Transverse colon (tissue), 4 donors: ENCODE measurements at places on chromosomes 13 and 19. TPM values are rescaled to one million over a fixed set of nuclear protein-coding genes. Genes with fewer than 3 reads are reported as not detected.

DNA sequence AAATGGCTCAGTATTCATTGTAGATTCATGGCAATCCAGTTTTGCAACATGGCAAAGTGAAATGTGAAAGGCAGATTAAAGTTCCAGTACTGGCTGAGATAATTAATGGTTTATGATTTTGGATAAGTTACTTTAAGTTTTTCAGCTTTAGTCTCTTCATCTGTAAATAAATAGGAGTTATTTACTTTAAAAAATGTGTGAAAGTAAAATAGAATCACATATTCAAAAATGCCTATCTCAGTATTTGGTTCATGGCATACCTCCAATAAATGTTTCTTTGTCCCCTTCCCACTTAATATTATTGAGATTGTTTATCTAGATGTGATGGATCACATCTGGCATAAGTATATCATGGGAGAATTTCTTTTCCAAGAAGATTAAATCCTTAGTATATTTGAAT lies 426.0 kb downstream of the GPC5 start:
- no peaks in the 10 kb centered on the region for H3K36me3 ChIP-seq
- H3K4me1 ChIP-seq, result no peaks in the 10 kb centered on the region
- H3K27ac ChIP-seq, result no peak overlapping the region
- no peak for DNase-seq
- H3K27me3 ChIP-seq, result no peaks in the 10 kb centered on the region
- no peak overlapping the region for H3K4me3 ChIP-seq

DNA sequence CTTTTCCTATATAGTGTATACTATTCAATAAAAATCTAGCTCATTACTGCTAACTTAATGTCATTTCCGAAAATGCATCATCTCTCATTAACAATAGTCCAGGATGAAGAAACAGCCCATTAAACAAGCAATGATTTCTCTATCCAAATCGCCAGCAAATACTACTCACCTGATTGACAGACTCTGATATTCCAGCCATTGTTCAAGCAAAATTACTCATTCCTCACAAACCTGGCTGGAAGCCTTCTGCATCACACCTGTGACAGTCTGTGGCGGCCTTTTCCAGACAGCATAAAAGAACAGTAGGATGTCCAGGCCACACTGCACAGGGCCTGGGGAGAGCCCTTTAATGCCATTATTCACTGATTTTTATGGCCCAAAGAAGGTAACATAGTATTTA lies 115.9 kb downstream of the ABCC4 start:
- DNase-seq, result no peak
- H3K27me3 ChIP-seq, result no peaks in the 10 kb centered on the region
- peaks cover 9% of the 10 kb centered on the region for H3K4me1 ChIP-seq

- DNase-seq, result peak; percentile 92
- H3K27me3 ChIP-seq, result no peaks in the 10 kb centered on the region
- H3K27ac ChIP-seq, result peak overlapping the region; percentile 100
- H3K4me1 ChIP-seq, result peaks cover 44% of the 10 kb centered on the region
- H3K36me3 ChIP-seq, result no peaks in the 10 kb centered on the region
Observed at GRCh38 chr19:58559275-58560006, 1.0 kb upstream of the UBE2M start.

DNA sequence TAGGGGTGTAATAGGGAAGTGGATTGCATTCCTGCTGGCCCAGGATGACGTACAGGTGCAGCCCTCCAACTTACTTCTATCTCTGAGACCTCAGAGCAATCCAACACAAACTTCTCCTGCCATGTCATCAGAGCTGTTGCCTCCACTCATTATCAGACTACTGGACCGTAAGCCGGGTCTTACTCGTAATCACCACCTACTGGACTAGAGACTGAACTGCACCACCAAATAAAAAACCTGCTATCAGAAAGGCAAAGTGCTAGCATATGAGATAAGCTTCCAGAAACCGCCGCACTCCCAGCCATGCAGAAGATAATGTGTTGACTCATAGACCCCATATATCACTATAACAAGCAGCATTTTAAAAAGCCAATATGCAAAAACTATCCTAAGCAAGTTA lies 102.0 kb downstream of the SLITRK1 start:
- no peaks in the 10 kb centered on the region for H3K27me3 ChIP-seq
- no peak for DNase-seq
- H3K4me3 ChIP-seq, result no peak overlapping the region
- H3K27ac ChIP-seq, result no peak overlapping the region

- H3K27me3 ChIP-seq, result no peaks in the 10 kb centered on the region
- peak; percentile 78 for DNase-seq
- H3K27ac ChIP-seq, result peak overlapping the region; percentile 96
Observed at GRCh38 chr19:19034204-19034624, 811 bp downstream of the ARMC6 start.

- no peaks in the 10 kb centered on the region for H3K4me1 ChIP-seq
- H3K36me3 ChIP-seq, result no peaks in the 10 kb centered on the region
- H3K27me3 ChIP-seq, result no peaks in the 10 kb centered on the region
- no peak for DNase-seq
- H3K4me3 ChIP-seq, result no peak overlapping the region
Observed at GRCh38 chr13:71378961-71379905, 487.8 kb downstream of the DACH1 start.

Gene LGALS4
- total RNA-seq, result 3,941 TPM

Gene CGB3
- total RNA-seq, result not detected

- DNase-seq, result no peak
- no peak overlapping the region for H3K4me3 ChIP-seq
- no peak overlapping the region for H3K27ac ChIP-seq
- H3K4me1 ChIP-seq, result no peaks in the 10 kb centered on the region
Observed at GRCh38 chr13:73703606-73704005, 430.6 kb downstream of the KLF12 start.

GRCh38 chr13:49495783-49496762 lies at the start of gene PHF11:
Gene PHF11, plus strand, starts transcription at chr13:49495953. Its CDS starts 49 bp downstream, at chr13:49496002.
- H3K27me3 ChIP-seq, result no peaks in the 10 kb centered on the region
- DNase-seq, result peak; percentile 87
- H3K4me1 ChIP-seq, result peaks cover 9% of the 10 kb centered on the region
- H3K4me3 ChIP-seq, result peak within 1 kb of the TSS; percentile 69

Gene CLDN10
- not detected for total RNA-seq

GRCh38 chr13:73684286-73684685 lies 449.9 kb downstream of the KLF12 start:
- no peaks in the 10 kb centered on the region for H3K27me3 ChIP-seq
- no peaks in the 10 kb centered on the region for H3K36me3 ChIP-seq
- H3K4me1 ChIP-seq, result no peaks in the 10 kb centered on the region
- H3K4me3 ChIP-seq, result no peak overlapping the region

DNA sequence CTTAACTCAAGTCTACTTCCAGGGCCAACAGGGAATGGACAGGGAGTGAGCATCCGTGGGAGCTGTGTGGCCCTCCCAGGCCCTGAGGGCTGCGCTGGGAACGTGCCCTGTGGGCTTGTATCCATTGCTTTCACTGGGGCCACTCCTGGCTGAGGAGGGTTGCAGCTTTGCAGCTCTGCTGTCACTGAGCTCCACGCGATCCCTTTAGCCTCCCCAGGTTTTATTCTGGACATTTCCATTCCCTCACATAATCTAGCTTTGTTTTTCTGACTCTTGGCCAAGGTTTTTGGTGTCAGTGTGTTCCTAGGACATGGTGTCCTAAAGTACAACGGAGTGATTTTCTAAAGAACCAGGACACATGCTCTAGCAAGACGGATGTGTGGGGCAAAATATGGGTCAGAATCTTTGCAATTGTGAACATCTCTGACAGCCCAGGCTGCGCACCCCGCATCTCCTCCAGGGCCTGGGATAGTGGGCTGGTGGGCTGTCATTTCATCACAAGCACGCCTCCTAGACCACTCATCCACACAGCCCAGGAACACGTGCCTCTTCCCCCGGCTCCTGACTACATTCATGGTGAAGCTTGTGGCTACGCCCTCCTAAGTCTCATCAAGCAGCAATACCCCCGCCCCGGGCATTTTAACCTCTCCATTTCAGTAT lies 28.0 kb downstream of the GGACT start:
- no peaks in the 10 kb centered on the region for H3K4me1 ChIP-seq
- DNase-seq, result no peak
- H3K27ac ChIP-seq, result no peak overlapping the region
- no peak overlapping the region for H3K4me3 ChIP-seq

Gene TTYH1
- total RNA-seq, result 7.5 TPM

Gene LMO7
- 173 TPM for total RNA-seq

GRCh38 chr19:2578901-2579677 lies 103.2 kb downstream of the GADD45B start:
- H3K27me3 ChIP-seq, result no peaks in the 10 kb centered on the region
- DNase-seq, result peak; percentile 89
- peaks cover 36% of the 10 kb centered on the region for H3K4me1 ChIP-seq
- peak overlapping the region; percentile 23 for H3K4me3 ChIP-seq
- no peaks in the 10 kb centered on the region for H3K36me3 ChIP-seq

- no peaks in the 10 kb centered on the region for H3K4me1 ChIP-seq
- H3K4me3 ChIP-seq, result no peak overlapping the region
- DNase-seq, result no peak
- no peaks in the 10 kb centered on the region for H3K27me3 ChIP-seq
Observed at GRCh38 chr13:40478775-40479174, 187.7 kb downstream of the FOXO1 start.

- H3K4me3 ChIP-seq, result no peak overlapping the region
- H3K27ac ChIP-seq, result no peak overlapping the region
- no peaks in the 10 kb centered on the region for H3K4me1 ChIP-seq
- DNase-seq, result no peak
- H3K27me3 ChIP-seq, result no peaks in the 10 kb centered on the region
Observed at GRCh38 chr13:30997697-30998096, 65.2 kb downstream of the TEX26 start.

Gene SULT2A1
- total RNA-seq, result 0.32 TPM

DNA sequence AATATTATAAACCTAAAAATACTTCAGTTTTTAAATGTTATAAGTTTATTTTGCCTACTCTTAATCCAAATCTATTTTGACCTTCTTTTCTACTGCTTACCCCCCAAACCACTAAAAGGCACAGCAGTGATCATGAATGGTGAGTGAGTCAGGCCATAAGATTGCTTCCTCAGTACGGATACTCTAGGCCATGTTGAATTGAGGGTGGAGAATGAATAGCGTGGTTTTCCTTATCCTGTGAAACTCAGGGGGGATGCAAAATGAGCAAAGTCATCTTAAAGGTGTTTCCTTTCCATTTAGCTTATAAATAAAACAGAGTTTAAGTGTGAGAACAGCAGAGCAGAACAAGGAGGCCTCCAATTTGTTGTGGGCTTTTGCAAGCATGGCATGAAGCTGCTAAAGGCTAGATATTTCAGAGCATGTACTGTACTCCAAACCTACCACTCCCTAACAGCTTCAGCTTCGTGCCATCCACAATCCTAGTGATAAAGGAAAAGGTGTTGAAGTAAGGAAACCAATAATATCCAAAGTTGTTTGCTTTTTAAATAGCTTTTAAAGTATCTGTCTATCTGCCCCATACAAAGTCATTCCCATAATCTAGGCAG lies 25.0 kb downstream of the SERPINE3 start:
- H3K27ac ChIP-seq, result no peak overlapping the region
- DNase-seq, result no peak
- no peaks in the 10 kb centered on the region for H3K4me1 ChIP-seq
- peaks cover 43% of the 10 kb centered on the region for H3K36me3 ChIP-seq
- H3K4me3 ChIP-seq, result no peak overlapping the region
- H3K27me3 ChIP-seq, result no peaks in the 10 kb centered on the region

Gene LILRB4
- 47.1 TPM for total RNA-seq

- H3K27ac ChIP-seq, result no peak overlapping the region
- H3K4me1 ChIP-seq, result no peaks in the 10 kb centered on the region
- DNase-seq, result no peak
- H3K36me3 ChIP-seq, result no peaks in the 10 kb centered on the region
- no peak overlapping the region for H3K4me3 ChIP-seq
- no peaks in the 10 kb centered on the region for H3K27me3 ChIP-seq
Observed at GRCh38 chr19:32397671-32398101, 7.9 kb upstream of the DPY19L3 start.

Gene MPND
- total RNA-seq, result 40.8 TPM

Gene TRAPPC5
- 26.2 TPM for total RNA-seq

DNA sequence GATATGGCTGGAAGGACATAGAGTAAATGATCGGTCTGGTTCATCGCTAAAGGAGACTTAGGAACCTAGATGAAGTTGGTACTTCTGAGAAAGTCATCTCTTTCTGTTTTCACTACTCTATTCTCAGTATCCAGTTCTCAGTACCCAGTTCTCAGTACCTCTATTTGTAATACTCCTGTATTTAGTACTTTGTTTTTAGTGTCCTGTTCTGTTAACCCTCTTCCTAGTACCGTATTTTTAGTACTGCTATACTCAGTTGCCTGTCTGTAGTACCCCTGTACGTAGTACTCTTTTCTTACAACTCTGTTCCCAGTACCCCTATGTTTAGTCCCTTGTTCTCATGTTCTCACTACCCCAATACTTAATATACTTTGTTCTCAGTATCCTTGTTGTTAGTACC lies 1.2 kb downstream of the RFXAP start:
- H3K4me3 ChIP-seq, result peak overlapping the region; percentile 83
- H3K27ac ChIP-seq, result no peak overlapping the region
- DNase-seq, result no peak
- H3K27me3 ChIP-seq, result no peaks in the 10 kb centered on the region

- H3K4me3 ChIP-seq, result no peak overlapping the region
- DNase-seq, result no peak
- H3K36me3 ChIP-seq, result no peaks in the 10 kb centered on the region
- H3K4me1 ChIP-seq, result no peaks in the 10 kb centered on the region
Observed at GRCh38 chr13:109281017-109281902, 505.1 kb downstream of the IRS2 start.

GRCh38 chr13:113169277-113170272 lies 11.1 kb downstream of the PROZ start:
- H3K27me3 ChIP-seq, result no peaks in the 10 kb centered on the region
- H3K27ac ChIP-seq, result no peak overlapping the region
- DNase-seq, result no peak
- H3K4me1 ChIP-seq, result no peaks in the 10 kb centered on the region

GRCh38 chr13:78816154-78816553 lies 157.2 kb upstream of the OBI1 start:
- H3K4me1 ChIP-seq, result no peaks in the 10 kb centered on the region
- DNase-seq, result no peak
- H3K27ac ChIP-seq, result no peak overlapping the region
- no peaks in the 10 kb centered on the region for H3K36me3 ChIP-seq
- no peaks in the 10 kb centered on the region for H3K27me3 ChIP-seq
- no peak overlapping the region for H3K4me3 ChIP-seq
